Activated CD8-positive, alpha-beta memory T cell treated with anti-CD3 and anti-CD28 coated beads for 1 hour (primary cell): ENCODE measurements at places on chromosomes 6 and 20.

- no peak for DNase-seq
Measured at GRCh38 chr20:42340368-42340767, 722.2 kb upstream of the CHD6 start.

- DNase-seq, result no peak
Measured at GRCh38 chr6:146337376-146337775, 206.3 kb upstream of the RAB32 start.

DNA sequence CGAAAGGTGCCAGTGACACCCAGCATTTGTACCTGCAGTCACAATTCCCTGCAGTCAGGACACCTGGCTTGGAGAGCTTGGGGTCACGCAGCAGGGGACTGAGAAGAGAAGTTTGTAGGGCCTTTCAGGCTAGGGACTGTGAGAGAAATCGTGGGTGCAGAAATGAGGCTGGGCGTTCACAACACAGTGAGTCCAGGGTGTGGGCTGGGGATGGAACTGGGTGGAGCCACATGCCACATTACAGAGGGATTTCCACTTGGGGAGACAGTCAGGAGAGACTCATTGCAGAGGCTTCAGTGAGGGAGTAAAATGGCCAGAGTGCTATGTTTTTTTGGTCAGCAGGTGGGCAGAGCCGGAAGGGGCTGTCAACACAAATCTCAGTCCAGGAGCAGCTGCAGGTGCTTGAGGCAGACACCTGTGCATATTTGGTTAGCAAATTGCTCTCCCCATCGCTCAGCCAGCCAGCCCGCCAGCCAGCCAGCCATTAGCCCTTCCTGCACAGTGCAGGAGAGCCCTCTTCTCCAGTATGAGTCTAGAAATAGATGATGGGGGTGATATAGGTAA is 7.4 kb downstream of the ITPR3 start:
- no peak for DNase-seq

DNA sequence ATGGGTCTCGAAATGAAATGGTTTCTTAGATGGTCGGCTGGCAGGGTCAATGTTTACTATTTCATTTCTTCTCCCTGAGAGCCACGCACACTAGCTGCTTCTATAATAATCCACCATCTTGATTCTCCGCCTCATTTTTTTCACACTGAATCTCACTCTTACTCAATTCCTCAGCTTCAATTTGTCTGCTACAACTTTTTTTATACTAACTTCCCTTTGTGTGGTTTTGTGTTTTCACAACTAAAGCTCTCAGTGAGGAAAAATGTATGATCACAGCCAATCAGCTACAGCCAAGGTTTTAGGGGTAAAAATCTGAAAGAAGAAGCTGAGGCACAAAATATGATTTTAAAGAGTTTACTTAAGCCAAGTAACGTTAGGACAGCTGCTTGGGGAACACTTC is 1309.4 kb downstream of the EPHA7 start:
- no peak for DNase-seq

DNA sequence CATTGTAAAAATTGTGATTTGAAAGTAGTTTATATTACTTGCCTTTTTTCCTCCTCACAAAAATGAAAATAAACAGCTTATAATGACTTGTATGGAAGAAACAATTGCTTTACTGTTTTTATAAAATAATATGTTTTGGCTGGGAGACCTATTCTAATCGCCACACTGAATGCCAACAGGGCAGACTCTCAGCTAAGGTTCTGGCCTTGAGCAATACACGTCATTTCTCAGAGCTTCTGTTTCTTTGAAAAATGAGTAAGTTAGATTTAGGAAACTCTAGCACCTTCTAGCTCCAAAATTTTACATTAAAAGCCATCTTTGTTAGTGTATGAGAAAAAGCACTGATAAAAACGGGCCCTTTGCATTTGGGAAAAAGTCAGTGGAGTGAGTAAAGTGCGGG is 166.6 kb downstream of the ARID1B start:
- no peak for DNase-seq

GRCh38 chr6:29850011-29850553 is 22.5 kb downstream of the HLA-G start:
- DNase-seq, result no peak

GRCh38 chr20:46549188-46549972 is 1.1 kb downstream of the OCSTAMP start:
- DNase-seq, result no peak

DNA sequence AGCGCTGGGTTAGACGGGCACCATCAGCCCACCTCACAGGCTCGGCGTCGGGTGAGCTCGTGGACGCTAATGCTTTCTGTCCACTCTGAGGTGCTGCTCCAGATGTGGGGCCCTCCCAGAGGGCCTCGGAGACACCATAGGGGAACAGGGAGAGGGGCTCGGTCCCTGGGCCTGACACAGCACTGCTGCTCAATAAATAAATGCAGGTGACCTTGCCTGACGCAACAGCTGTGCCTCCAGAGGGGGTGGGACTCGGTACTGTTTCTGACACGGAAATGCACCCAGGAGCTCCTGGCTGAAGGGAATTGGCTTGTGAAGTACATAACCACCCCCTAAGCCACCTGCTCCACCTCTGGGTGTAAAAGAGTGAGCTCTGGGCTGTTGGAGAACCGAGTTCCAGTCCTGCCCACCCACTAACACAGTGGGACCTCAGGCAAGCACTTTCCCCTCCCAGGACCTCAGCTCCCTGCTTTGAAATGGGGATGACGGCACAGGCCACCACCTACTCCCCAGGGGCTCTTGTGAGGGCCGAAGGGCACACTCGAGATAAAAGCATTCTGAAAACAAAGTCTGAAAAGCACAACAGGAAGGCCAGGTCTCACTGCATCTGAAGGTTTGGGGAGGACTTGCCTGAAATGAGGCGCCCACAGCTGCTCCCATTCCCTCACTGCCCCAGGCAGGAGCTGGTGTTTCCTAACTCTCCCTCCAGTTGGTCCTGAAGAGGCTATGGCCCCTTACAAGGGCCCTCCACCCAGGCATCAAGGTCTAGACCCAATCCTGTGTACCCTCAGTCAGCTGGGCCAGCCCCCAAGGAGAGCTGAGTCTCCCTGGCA is 6.7 kb downstream of the KCNK15 start:
- DNase-seq, result no peak

DNA sequence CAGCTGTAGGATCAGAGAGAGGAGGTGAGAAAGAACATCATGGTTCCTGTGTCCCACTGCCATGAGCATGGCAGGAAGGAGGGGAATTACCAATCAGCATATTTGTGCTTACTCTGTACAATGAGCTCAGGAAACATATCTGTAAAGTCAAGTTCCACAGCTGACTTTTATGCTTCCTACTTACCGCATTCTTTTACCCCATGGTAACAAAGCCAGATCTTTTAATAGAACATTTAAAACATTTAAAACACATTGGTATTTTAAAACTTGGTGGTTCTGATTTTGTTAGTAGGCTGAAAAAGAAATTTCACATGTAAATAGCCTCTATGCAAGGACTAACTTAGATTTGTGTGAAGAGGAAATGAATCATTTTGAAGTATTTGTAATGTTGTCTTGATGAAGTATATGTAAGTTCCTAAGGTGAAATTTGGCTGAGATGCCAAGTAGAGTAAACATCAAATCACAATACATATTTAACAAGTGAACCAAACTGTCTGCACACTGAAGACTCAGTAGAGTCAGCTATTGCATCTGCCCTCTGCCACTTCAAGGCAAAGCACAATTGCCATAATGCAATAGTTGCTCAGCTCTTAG is 114.7 kb downstream of the GJA10 start:
- no peak for DNase-seq

DNA sequence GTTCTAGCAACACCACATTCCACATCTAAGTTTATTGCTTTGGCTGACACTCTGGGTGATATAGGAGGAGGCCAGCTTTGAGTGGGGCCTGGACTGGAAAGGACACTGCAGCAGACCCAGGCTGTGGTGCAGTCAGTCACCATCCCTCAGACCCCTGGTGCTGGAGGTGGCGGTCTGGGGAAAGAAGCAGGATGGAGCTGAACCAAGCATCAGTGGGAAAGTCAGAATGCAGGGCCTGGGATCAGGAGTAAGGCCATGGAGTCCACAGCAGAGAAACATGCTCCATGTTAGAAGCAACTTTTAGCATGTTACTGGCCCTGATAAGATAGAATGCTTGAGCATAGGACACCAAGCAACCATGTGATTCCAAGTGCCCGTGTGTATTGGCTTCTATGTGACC is 5.9 kb downstream of the HLA-A start:
- DNase-seq, result no peak

- no peak for DNase-seq
Measured at GRCh38 chr6:32074996-32075532, 34.1 kb downstream of the TNXB start.

- no peak for DNase-seq
Measured at GRCh38 chr6:164507206-164507940, 802.0 kb downstream of the C6orf118 start.

GRCh38 chr20:43516251-43516824 is 8.8 kb downstream of the L3MBTL1 start:
- no peak for DNase-seq

GRCh38 chr6:127347178-127347577 is 3.8 kb upstream of the ECHDC1 start:
- DNase-seq, result no peak

DNA sequence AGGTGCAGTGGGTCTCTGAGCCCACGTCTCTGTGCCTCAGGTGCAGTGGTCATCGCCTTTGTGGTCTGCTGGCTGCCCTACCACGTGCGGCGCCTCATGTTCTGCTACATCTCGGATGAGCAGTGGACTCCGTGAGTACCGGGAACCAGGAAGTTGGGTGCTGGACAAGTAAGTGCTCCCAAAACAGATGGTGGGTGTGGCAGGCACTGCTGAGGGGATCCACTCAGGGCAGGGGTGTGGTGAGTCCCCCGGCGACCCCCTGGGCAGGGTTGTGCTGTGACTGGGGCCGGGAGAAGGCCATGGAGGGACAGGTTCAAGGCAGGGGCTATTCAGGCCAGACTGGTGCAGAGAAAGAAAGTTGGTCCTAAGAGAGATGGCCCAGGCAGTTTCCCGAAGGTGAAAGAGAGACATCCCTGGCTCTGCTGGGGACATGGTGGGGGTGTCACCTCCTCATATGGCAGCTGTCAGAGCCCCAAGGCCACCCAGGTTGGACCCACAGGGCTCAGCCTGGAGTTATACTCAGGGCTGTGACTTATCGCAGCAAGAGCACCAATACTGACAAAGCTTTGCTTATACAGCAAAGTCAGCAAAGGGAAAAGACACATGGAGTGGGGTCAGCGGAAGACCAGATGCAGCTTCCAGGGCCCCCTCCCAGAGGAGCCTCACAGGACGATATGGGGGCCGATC is 37.9 kb upstream of the MRGBP start:
- DNase-seq, result no peak
